NCI-H774 (cell line): ENCODE measurements at places on chromosomes 12 and 14.

DNA sequence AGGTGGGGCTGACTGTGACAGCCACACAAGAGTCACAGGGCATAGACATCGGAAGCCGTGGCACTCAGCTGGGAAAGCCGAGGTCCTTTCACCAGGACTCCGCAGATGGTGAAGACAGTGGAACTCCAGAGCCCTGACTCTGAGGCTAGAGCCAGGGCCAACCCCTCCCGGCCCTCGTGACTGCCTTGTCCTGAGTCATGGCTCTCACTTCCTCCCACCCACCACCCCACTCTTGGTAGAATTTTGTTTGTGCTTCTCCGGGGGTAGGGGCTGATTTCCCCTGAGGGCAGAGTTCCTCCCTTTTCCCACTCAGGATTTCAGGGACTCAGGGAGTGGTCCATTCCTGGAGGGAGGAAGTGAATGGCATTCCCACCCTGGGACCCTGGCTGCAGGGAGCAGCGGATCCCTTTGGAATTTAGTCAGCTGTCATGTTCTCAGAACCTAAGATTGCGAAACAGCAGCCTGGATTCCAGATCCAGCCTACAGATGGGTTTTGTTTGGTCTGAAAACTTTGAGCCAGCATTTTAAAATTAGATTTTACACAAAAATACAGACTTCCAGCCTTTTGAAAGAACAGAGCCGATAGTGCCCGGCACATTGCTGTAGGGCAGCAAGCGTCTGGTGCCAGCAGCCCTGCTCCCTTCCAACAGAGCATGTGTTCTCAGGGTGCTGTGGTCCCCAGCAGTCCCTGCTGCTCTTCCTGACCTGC lies 50.7 kb downstream of the TPCN1 start:
- DNase-seq: no peak

DNA sequence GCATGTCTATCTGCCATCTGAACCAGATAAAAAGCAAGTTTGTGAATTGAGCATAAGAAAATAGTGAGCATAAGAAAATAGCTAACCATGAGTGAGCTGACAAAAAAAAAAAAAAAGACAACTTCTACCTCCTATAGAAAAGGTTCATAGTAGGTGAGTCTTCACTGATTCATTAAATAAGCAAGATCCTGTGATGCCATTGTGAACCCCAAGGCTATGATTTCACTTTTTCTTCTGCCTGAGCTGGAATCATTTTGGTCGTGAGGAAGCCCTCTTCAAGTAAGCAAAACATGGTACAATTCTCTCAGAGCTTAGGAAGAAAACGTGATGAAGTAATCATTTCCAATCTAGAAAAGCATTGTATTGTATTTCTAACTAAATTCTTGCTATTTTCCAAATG lies 1.2 kb downstream of the PIK3C2G start:
- no peak for DNase-seq

DNA sequence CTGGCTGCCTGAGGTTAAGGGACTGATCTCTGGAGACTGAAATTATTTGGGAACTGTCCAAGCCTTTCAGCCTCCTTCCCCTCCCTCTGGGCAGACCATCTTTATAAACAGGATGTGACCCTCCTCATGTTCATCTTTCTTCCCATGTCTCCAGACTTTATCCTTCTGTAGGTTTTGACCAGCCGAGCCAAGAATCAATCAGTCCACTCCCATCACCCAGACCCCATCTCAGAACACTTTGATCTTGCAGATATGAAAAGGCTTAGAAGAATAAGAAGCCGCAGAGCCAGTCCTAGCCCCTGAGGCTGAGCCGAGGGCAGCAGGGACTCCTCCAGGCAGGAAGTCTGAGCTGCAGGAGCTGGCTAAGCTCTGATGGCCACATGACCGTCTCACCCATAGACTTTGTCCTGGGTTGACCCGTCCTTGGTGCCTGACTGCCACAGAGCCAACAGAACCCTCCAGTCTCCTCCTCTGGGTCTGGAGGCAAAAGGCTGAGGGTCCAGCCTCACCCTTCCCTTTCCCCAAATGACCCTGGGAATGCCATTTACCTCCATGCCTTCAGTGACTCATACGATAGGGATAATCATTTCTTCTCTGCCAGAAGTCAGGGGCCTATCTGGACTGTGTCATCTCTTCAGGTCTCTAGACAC lies 1.6 kb downstream of the KRT71 start:
- DNase-seq: no peak

DNA sequence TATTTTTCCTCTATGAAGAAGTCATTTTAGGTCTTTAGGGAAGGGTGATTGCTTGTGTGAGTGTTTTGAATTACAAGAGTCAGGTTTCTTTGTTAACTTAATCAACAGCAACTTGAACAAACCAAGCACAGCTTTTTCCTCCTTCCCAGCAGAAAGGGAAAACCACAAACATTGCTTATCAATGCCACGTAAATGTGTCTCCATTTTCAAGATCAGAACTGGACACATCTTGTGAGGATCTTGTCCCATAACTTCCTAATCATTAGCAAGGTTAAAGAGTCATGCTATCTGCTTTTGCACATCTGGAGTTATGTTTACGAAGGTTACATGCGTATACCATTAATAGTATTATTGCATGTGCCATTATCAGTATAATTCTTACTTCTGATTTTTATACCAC lies 248.0 kb upstream of the FLRT2 start:
- DNase-seq: no peak

- no peak for DNase-seq
These were observed 3.4 kb downstream of the RTL1 start for GRCh38 chr14:100899884-100900771.
